ENCODE measurements at places on chromosomes 1 and 21.

DNA sequence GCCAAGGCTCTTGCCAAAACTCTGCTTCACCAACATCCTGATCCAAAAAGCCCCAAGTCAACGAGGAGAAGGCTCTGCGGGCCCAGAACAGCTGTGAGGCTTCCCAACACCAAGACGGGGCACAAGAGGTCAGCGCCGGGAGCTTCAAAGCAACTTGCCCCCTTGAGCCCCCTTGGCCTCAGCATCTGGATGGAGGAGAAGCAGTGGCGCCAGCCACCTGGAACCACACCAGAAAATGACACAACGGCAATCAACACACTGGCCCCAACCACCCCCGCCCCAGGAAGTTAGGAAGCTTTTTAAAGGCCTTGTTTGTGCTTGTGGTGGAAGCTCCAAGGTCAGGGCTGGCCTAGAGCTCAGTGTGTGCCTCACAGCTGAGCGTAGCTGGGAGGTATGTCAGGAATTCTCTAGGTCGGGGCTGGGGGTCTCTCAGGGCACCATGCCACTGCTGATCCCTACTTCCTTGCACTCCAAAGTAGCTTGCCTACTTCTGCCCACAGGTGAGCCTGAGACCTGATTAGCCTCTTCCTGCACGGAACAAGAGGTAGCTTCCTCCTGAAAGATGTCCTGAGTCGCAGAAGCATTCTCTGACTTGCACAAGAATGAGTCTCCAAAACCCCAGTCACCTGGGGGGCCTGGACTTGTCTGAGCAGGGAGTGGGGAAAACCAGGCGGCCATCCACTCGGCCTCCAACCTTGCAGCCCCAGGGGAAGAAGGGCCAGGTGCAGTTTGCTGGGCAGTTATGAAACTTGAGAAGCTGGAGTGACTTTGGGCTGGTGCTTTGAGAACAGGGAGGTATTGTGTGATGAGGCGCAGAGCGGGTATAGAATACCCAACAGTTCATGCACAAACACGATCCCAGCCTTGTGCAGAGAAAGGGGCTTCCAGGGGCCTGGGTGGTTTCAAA is 9.7 kb upstream of the SRP9 start:
- no peak for DNase-seq

DNA sequence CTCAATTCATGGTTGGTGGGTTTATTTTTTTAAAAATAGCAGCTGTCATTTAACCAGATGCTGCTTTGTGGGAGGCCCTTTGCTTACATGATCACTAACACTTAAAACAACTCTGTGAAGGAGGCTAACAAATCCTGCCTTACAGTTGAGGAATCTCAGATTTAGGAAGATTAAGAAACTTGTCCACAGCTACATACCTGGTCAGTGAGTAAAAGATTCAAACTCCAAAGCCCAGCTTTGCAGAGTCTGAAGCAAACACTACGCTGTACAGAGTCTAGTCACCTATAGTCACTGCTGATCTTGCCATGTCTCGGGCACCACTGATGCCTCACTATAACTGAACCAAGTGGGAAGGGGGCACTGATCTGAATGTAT is 535.4 kb downstream of the SMYD3 start:
- no peak for DNase-seq

DNA sequence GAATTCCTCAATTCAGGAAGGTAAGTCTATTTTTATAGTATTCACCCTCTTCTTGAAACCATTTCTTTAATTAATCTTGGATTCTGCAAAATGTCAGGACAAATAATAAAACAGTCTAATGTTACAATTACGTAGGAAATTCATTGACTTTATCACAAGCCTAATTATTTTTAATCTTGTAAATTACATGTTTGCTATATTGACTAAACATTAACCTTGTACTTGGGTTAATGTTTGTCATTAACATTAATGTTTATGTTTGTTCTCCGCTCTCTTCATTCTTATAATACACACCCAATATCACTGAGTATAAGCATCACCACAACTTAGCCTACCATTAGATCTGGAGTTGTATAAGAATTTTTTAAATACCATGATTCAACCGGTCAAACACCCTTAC is 2.8 kb downstream of the GCLM start:
- no peak for DNase-seq

DNA sequence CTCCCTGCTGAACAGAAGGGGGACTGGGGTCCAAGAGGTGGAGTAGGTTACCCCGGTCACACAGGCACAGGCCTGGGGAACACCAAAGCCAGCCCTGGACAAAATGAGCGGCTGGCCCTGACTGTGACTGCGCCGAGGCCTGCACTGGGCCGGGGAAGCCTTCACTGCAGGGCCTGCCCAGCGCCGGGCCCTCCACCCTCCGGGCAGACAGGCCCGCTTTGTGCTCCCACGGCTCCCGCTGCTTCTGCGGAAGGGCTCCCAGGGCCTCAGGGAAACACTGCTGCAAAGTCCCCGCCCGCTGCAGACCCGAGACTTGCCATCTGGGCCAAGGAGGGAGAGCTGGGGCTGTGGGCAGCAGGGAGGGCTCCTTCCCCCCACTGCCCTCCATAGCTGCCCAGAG is 35.3 kb downstream of the MEGF6 start:
- DNase-seq: no peak

DNA sequence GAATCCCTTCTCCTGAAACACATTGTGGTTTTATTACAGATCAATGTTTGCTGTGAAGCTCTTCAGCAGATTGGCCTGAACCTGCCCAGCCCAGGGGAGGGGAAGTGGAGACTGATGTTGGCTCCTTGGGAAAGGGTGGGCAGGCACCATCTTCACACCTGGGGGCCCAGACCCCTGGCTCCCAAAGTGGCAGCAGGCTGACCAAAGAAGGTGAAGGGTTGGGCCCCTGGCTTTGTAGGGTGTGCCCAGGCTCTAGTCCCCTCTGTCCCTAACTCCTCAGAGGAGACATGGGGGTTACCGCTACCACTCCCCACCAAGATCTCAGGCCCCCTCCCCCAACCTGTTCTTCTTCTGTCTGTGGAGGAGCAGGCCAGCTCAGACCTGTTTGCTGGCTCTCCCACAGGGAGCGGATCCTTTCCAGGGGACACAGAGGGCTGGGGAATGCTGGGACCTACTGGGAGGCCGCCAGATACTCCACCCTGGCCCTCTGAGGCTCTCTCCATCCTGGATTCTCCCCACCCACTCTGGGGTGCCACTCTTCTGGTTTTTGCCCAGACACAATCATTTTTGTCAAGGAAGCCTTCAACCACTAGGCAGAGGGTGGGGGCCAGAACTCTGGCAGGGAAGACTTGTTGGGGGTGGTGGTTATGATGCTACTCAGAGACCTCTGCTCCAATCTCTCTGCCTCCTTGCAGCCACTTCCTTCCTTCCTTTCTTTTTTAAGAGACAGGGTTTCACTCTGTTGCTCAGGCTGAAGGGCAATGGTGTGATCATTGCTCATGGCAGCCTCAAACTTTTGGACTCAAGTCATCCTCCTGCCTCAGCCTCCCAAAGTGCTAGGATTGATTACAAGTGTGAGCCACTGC is 5.0 kb upstream of the EFNA3 start:
- no peak for DNase-seq

GRCh38 chr1:26364956-26365355 is 7.6 kb downstream of the ZNF683 start:
- no peak for DNase-seq

- DNase-seq: no peak
Observed at GRCh38 chr1:215219372-215219771, 136.8 kb downstream of the KCNK2 start.

DNA sequence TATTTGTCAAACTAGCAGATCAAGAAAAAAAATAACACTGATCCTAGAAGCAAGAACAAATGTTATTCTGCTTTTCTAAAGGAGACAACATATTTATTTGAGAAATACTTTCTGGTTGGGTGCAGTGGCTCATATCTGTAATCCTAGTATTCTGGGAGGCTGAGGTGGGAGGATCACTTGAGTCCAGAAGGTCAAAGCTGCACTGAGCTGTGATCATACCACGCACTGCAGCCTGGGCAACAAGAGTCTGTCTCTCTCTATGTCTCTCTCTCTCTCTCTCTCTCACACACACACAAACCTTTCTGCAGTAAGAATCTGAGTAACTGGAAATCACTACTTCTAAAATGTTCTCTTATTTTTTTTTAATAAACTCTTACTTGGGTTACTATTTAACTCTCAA is 31.2 kb downstream of the PRPF38A start:
- no peak for DNase-seq

GRCh38 chr1:1019122-1019999 is 559 bp upstream of the AGRN start:
- DNase-seq: peak; percentile 73

GRCh38 chr1:238892612-238893011 is 493.8 kb upstream of the CHRM3 start:
- no peak for DNase-seq

DNA sequence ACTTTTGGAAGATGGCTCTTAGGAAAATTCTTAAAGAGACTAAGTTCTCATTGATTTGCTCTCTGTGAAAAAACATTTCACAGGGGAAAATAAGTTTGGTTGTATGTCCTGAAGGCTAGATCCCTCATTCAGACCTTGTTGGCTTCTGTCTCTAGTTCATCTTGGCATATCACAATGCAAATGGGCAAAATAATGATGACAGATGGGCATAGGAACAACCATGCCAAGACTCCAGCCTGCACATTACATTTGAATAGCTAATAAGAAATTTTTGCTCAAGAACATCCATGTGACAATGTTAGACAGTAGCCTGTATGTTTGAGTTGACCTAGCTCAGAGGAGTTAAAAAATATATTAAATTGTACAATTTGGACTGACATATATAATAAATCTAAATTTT is 292.9 kb downstream of the PLA2G4A start:
- DNase-seq: no peak

GRCh38 chr1:232599178-232600041 is 30.5 kb downstream of the SIPA1L2 start:
- no peak for DNase-seq

GRCh38 chr1:177305040-177306018 is 134.6 kb downstream of the BRINP2 start:
- DNase-seq: no peak

DNA sequence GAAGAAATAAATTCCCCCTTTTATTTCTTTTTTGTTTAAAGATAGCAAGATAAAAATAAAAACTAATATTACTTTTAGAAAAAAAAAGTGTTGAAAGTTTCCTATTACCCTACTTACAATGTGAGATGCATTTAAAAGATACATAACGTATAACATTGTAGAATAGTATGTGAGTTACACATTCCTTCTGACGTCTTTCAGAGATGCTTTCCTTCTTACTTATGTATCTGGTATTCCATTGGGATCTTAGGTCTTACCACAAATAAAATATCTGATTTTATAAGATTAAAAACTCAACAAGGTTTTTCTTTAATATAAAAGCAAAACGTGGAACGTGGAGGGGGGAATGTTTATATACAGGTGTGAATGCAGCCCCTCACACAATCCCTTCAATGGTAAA is 147.2 kb upstream of the ETS2 start:
- no peak for DNase-seq

DNA sequence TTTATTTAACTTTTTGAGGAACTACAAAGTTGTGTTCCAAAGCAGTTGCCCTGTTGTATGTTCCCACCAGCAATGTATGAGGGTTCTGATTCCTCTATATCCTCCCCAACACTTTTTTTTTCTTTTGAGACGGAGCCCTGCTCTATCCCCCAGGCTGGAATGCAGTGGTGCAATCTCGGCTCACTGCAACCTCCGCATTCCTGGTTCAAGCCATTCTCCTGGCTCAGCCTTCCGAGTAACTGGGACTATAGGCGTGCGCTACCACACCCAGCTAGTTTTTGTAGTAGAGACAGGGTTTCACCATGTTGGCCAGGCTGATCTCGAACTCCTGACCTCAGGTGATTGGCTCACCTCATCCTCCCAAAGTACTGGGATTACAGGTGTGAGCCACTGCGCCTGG is 60.4 kb upstream of the ENAH start:
- no peak for DNase-seq

All from stimulated activated CD4-positive, alpha-beta T cell treated with anti-CD3 and anti-CD28 coated beads, Interleukin-1b, Interleukin-23, amount 100 ng/mL, for 1 hour (primary cell).